Ascending aorta (tissue), 2 donors: ENCODE measurements at places on chromosomes 5 and 9. TPM values are rescaled to one million over a fixed set of nuclear protein-coding genes. Genes with fewer than 3 reads are reported as not detected.

Gene PTGR1
- 86.2 TPM for total RNA-seq

Gene PCDHGA11
- 5.3 TPM for total RNA-seq

Gene ARHGEF28
- 15.1 TPM for total RNA-seq

GRCh38 chr5:170518277-170518676 lies 14.5 kb downstream of the KCNIP1 start:
- no peak for DNase-seq

DNA sequence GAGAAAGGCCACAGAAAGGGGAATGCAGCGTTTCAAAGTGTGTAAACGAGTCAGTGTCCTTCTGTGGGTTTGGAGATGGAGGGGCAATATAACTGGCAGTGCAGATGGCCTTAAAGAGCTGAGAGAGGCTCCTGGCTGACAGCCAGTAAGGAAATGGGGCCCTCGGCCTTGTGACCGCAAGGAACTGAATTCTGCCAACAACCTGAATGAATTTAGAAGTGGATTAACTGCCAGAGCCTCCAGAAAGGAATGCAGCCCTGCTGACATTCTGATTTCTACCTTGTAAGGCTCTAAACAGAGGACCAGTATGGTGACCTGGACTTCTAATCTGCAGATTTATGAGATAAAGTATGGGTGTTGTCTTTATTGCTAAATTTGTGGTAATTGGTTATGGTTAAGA lies 17.5 kb upstream of the NREP start:
- no peak for DNase-seq

- no peak for DNase-seq
Observed at GRCh38 chr5:180199390-180199789, 9.6 kb downstream of the RASGEF1C start.

- no peak for DNase-seq
Observed at GRCh38 chr5:132896685-132897084, 23.2 kb downstream of the LEAP2 start.

GRCh38 chr5:127935398-127935797 lies 148.2 kb upstream of the SLC12A2 start:
- DNase-seq, result no peak

GRCh38 chr9:36677611-36678010 lies 104.9 kb downstream of the MELK start:
- no peak for DNase-seq

GRCh38 chr9:38445154-38446043 lies 21.1 kb upstream of the IGFBPL1 start:
- no peak for DNase-seq

- no peak for DNase-seq
Observed at GRCh38 chr5:175603987-175604739, 53.7 kb upstream of the HRH2 start.

GRCh38 chr5:159858871-159859270 lies 57.4 kb upstream of the ADRA1B start:
- no peak for DNase-seq

DNA sequence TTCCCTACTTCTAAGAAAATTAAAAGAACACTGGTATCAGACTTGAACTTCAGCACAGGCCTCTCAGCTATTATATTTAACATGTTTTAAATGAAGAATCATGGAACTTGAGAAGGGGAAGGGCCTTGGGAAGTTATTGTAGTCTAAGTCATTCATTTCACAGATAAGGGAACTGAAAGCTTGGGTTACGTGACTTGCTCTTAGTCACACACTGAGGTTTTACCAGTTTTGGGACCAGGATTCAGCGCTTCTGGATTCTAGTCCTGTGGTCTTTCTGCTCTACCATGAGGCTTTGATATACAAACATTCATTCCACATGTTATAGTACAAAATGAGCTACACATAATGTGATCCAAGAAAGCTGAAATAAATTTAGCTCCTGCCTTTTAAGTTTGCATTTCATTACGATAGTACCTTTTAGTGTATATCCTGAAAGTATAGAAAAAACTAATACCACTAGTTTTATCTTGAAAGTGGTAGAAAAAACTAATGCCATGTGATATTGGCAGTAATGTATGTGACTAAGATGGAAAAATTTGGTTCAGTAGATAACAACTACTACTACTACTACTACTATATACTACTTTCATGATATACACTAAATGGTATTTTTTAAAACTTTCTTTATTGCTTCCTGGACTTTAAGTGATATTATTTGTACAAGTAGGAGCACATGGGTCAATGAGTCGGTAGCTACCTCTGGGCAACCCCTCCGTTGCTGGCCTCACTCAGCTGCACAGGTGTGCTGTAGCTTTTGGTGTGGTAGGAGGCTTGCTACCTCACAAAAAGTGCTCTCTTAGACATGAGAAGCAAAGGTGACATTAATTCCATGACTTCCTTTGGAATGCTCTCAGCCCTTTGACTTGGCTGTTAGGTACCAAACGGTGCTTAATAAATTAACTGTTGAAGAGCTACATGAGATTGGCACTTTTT lies 40.7 kb downstream of the F2RL2 start:
- DNase-seq, result no peak

DNA sequence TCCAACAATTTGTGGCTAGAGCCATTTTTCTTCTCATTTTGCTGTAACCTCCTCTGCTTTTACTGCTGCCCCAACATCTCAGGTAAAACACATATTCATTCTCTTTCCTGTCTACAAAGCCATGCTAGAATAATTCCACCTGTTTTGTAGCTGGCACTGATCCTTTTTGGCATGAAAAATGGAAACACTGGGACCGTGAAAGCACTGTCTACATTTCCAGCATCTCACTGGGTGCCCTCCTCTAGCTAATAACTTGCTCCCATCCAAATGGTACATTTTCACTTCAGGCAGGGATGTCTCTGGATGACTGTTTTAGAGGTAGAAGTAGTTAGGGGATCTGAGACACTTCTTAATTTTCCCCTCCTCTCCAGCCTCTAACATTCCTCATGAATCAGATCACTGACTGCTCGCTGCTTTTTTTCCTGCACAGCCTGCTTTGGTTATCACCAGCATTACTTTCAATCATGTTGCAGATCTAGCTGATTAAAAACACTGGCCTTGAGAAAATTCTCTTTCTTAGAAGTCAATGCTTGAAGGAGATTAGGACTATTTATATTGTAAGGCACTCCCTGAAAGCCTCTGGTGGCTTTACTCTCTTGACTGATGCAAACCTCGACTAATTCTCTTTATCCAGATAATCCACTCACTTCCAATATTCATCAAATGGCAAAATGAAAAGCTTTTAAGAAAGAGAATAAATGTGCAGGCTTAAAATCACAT lies 1312.6 kb upstream of the DMAC1 start:
- no peak for DNase-seq

DNA sequence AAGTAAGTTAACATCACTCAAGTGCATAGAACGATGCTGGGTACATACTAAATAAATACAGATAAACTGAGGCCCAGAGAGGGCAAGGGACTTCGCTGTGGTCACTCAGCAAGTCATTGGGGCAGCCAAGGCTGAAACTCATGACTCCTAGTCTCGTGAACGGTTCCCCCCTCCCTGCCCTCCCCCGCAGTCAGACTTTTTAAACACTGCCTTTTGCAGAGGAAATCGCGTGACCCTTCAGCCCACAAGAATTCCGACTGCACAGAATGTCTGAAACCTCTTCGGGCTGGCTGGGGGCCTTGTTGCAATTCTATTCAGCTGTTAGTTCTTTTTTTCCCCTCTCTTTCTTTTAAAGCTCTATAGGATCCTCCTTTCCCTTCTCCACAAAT lies 28.1 kb downstream of the NEK6 start:
- DNase-seq, result peak; percentile 88

- DNase-seq, result no peak
Observed at GRCh38 chr5:14247054-14247386, 103.9 kb downstream of the TRIO start.

GRCh38 chr5:39648085-39648847 lies 223.5 kb upstream of the DAB2 start:
- DNase-seq, result no peak

DNA sequence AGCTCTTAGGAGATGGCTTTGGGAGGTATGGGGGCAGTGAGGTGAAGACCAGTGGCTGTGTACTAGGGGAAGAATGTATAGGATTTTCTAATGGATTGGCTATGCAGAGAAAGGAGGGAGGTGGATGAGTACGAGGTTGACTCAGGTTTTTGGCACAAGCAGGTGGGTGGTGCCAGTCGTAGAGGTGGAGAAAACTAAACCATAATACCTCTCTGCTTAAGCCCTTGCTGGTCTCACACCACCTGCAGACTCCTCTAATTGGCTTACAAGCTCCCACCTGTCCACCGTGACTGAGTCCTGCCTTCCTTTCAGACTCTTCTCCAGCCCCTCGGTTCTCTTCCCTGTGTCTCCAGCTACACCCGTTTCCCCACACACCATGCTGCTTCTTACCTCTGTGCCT lies 521.7 kb upstream of the CLINT1 start:
- DNase-seq, result no peak
